Stimulated activated CD4-positive, alpha-beta T cell treated with anti-CD3 and anti-CD28 coated beads, Interleukin-12 subunit alpha, Interleukin-12 subunit beta, amount 100 ng/mL, for 24 hours (primary cell): ENCODE measurements at places on chromosomes 5 and 9.

- no peak for DNase-seq
Measured at GRCh38 chr5:17719592-17719991, 85.3 kb downstream of the TAF11L14 start.

DNA sequence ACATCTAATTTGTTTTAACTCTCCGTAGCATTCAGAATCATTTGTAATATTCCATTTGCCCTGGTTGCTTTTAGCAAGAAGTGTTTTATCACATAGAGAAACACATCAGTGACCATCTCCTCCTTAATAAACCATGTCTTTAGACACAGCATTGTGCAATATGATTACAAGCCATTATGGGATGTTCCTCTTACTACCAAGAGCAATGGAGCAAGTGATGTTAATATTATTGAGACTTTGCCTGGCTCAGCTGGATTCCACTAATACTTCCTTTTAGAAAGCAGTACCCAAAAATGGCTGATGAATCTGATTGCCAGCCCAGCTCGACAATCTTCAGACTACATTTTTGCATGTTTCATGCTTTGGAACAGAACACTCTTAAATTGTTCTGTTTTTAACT lies 364.2 kb downstream of the OSTF1 start:
- no peak for DNase-seq

GRCh38 chr5:178651046-178651810 lies 24.4 kb upstream of the CLK4 start:
- no peak for DNase-seq

DNA sequence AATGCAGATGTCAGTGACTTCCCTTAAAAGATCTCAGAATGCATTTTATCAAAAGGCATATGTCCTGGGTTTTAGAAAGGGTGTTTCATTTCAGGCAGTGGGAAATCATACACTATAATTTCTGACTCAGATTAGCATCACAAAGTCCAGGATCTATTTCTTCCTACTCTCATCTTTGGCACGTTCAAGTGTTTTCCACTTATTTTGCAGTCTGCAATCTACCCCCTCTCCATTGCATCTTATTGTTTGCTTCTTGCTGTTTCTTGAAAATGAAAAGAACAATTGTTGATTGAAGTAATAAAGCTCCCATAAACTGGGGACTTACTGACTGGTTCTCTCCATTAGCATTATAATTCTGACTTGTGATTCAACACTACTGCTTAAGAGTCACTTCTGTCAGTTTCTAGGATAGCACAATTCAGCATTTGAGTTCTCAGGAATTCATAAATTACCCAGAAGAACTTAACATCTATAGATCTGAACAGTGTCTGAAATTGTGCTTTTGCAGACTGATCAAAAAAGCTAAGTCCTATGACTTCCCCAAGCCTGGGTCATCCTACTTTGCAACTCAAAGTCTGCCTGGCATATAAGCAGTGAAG lies 332.9 kb downstream of the RASEF start:
- no peak for DNase-seq

DNA sequence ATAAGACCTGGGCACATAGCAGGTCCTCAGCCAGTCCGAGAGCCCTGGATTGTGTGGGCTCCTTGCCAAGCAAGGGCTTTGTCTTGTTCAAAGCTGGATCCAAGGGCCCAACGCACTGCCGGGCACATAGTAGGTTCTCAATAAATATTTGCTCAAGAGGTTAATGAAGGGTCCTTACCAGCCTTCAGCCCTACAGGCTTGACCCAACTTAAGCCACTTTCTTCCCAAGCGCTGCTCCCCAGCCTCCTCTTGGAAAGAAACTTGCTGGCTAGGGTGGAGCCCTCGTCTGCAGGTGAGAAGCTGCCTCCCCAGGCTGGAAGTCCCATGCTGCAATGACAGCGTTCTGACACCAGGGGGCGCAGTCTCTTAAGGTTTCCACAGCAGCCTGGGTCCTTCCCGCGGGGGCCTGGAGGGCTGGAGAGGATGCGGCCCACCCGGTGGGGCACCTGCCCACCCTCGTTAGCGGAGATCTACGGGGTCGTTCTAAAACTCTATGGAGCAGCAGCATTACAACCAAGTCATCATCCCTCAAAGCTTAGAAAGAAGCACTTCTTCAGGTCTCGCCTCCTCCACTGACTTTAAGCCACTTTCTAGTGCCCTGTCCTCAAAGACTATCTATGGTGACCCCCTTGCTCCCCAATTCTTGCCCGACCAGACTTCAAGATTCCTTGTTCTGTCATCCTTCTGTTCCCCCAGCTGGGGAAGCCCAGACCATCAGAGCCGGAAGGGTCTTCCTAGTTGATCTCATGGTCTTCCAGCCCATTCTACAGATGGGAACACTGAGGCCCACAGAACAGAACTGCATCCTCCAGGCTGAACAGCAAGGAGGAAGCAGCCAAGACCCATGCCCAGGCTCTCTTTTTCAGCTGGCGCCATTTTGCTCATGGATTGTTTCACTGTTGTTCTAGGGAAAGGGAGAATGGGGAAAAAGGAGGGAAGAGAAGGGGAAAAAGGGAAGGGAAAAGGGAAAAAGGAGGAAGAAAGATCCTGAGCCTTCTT lies 115.4 kb downstream of the LHX2 start:
- peak; percentile 77 for DNase-seq

GRCh38 chr9:135131488-135131887 lies 44.0 kb downstream of the OLFM1 start:
- DNase-seq = no peak

DNA sequence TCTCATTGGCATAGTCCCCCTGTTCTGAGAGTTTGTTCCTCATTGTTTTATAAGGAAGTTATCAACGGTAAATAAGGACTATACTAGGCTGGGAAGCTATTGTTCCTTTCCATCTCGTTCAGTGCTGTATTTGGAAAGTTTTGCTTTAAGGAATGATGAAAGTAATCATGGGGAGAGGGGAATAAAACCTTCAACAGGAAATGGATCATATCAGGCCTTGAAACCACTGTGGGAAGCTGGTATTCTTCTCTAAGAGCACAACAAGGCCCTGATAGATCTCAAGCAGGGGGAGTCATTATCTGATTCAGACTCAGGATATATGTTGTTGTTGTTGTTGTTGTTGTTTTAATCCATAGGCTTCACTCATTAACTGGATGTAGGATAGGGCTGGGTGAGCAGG lies 474.5 kb downstream of the ENC1 start:
- no peak for DNase-seq

DNA sequence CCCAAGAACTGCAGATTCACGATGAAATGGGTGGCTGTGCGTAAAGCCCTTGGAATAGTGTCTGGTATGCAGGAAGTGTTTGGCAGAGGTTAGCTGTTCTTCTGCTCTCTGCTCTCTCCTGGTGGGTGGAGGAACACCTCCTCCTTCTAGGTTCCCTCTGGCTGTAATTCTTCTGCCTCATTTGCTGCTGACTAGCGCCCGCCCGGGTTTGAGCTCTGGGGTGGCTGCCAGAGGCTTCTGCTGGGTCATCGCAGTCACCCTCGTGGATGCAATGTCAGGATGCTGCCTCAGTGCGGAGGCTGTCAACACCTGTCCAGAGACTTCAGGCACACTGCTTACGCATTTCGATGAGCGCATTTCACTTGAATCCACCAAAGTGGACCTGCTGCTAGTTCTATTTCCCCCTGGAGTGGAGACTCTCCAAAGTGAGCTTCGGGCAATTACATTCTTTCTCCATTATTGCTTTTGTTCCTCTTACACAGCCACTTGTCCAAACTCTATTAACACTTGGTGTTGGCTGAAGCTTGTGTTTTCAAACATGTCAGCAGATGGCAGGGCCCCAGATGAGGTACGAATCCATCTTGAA lies 11.7 kb downstream of the DOCK2 start:
- no peak for DNase-seq

DNA sequence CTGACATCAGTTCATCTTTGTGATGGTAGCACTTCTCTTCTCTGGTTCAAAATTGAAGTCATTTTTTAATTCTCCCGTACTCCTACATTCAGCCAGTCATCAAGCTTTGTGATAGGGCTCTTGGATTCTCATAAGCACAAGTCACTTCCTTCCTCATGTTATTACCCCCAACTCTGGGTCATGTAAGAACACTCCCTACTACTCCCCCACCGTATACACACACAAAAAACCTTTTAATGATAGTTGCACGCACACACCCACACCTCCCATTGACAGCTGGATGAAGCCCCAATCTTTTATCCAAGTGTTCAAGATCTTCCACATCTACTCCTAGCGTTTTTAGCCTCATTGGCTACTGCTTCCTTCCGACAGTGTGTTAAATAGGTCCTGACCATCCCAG lies 16.8 kb downstream of the KDM3B start:
- no peak for DNase-seq

DNA sequence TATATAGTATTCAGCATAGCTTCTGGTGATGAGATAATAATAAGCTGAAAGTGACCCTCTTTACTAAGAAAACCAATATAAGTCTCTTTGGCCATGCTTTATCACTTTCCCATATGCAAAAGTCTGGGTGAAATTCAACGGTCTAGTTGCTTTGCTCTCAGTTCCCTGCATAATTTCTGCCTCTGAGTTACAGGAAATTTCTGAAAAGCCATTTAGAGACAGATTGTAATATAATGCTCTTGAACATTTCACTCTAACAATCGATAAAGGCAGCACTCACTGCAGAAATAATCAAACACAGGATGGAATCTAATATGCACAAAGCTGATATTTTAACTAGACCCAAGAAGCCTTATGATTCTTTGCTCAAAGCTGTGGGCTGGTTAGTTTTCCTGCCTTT lies 100.1 kb upstream of the LIFR start:
- DNase-seq = no peak

DNA sequence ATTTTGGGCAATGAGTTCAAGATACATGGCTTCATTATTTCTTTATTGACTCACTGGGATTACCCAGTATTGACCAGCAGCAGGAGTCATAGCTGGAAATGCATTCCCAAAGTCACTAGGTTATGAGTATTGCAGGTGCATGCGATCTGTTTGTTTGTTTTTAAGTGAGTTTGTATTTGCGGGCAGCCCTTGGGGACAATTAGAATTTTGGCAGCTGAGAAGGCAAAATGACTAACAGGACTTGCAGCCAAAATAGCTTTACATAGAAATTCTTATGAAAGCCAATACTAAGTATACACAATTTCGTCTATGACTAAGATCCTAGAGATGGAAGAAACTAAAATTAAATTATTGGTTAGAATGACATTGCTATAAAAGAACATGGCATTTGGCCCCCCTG lies 18.1 kb upstream of the RGMB start:
- DNase-seq = no peak

DNA sequence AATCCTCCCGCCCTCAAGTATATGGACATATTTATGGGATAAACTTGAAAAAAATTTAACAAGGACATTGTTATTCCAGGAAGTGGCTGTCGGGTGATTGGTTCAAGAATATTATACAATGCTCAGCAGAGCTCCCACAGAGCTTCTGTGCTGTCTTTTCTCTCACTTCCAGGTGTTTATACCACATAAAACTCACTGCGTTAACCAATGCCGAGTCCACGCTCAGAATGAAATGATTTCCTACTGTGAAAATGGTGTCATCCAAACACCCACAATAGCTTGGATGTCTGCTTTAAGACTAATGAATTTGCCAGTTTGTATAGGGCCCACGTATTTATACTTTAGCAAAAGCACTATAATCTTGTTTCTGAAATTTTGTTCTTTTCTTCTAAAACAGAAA lies 368.2 kb downstream of the NDUFS4 start:
- no peak for DNase-seq

DNA sequence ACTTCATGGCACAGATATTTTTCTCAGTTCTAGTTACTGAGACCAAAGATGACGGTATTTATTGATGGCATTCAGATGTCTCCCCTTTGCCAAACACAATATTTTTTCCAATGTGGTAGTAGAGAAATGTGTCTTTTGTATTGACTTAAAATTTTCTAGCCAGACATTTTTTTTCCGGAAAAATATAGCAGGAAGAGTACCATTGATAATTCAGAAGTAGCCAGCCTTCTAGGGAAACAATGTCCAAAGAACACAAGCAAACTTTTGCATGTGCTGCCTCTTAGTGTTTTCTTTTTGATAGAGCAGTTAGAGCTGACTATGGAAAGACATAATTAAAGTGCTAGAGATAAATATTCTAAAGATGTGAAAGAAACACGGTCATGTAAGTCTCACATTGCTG lies 231.4 kb downstream of the MARCHF11 start:
- no peak for DNase-seq
